GM12878 (cell line): ENCODE measurements at places on chromosomes 7 and 10. TPM values are rescaled to one million over a fixed set of nuclear protein-coding genes. Genes with fewer than 3 reads are reported as not detected.

Gene LBX1
- not detected in 2 replicates for total RNA-seq

Gene STEAP1B
- total RNA-seq: not detected in 2 replicates

Gene GTF2IRD2
- 4.8 and 5.9 TPM in 2 replicates for total RNA-seq

- H3K27me3 ChIP-seq: no peaks in the 10 kb centered on the region
- H3K36me3 ChIP-seq: no peaks in the 10 kb centered on the region
- DNase-seq: no peak
- H3K4me1 ChIP-seq: no peaks in the 10 kb centered on the region
- H3K27ac ChIP-seq: no peak overlapping the region
- H3K4me3 ChIP-seq: no peak overlapping the region
Measured at GRCh38 chr7:9981742-9982349, 991.8 kb upstream of the PHF14 start.

- DNase-seq: no peak
- peaks cover 3% of the 10 kb centered on the region for H3K4me1 ChIP-seq
- H3K27me3 ChIP-seq: no peaks in the 10 kb centered on the region
- H3K4me3 ChIP-seq: no peak overlapping the region
- no peaks in the 10 kb centered on the region for H3K36me3 ChIP-seq
Measured at GRCh38 chr7:7176406-7177043, 5.8 kb upstream of the C1GALT1 start.

GRCh38 chr7:124930655-124931597, 1.3 kb upstream of the POT1 start:
- H3K27ac ChIP-seq: no peak overlapping the region
- no peaks in the 10 kb centered on the region for H3K4me1 ChIP-seq

DNA sequence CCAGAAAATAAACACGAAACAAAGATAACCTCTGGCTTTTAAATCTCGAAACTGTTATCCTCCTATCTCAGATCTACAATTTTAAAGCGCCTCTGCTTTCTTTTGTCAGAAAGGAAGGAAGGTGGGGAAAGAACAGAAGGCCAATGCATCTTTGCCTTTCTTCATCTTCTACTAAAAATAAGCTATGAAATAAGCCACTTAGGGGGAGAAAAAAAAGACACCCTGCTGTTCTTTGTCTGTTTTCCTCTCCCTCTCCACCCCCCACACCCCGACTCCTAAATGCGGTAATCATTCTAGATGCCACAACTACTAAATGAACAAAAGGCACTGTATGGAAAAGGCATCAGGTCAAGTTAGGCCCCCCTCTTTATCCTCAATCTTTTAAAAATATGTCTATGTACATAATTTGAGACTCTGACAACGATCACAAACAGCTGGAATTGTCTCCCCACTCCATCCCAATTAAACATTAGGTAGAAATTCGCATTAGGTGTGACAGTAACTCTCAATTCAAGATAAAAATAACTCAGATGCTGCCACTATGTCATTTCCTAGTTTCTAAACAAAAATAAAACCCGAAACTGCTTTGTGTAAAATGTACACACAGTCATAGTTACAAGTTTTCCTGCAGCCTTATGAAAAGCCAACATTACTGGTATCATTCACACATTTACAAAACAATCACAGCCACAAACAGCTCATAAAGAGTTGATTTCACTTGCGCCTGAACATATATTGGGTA, 2.4 kb downstream of the UBE2H start:
- no peaks in the 10 kb centered on the region for H3K27me3 ChIP-seq
- DNase-seq: peak; percentile 60
- H3K4me1 ChIP-seq: peaks cover 13% of the 10 kb centered on the region; the same call in 1 of the 2 replicates
- no peaks in the 10 kb centered on the region for H3K36me3 ChIP-seq
